Natural killer cell (primary cell): ENCODE measurements at places on chromosomes 11 and 22. TPM values are rescaled to one million over a fixed set of nuclear protein-coding genes. Genes with fewer than 3 reads are reported as not detected.

DNA sequence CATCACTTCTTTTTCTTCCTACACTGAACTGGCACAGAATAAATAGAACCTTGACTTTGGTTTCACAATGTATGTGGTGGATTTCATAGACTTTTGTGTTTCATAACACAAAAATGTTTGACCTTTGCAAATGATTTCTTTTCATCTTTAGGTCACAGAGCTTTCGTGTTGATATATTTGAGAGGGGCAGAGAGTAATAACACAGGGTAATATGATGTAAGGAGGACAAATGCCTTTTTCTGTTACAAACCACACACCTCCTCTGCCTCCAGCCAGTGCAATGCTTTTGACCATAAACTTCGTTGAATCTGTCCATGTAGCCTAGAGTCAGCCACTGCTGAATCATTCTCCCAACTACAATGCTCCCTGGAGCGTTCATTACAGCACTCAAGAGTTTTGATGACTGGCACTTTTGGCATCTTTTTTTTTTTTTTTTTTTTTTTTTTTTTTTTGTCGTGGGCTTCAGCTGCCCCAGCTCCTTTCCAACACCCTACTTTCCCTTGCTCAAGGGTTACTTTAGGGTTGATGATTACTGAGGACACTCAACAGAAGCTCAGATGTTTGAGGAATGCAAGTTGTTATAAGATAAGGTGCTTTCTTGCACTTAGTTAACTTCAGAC lies 11.4 kb upstream of the CAT start:
- no peak for DNase-seq

- DNase-seq: no peak
Measured at GRCh38 chr11:41997844-41998401, 538.5 kb upstream of the LRRC4C start.

CLMP gene
- total RNA-seq: 0.07 TPM

- DNase-seq: peak; percentile 23
Measured at GRCh38 chr11:75667831-75668450, 897 bp downstream of the MAP6 start.

ENDOD1 gene
- total RNA-seq: 14.0 TPM

GRCh38 chr11:130411223-130411622 lies 17.2 kb downstream of the ADAMTS8 start:
- no peak for DNase-seq

DNA sequence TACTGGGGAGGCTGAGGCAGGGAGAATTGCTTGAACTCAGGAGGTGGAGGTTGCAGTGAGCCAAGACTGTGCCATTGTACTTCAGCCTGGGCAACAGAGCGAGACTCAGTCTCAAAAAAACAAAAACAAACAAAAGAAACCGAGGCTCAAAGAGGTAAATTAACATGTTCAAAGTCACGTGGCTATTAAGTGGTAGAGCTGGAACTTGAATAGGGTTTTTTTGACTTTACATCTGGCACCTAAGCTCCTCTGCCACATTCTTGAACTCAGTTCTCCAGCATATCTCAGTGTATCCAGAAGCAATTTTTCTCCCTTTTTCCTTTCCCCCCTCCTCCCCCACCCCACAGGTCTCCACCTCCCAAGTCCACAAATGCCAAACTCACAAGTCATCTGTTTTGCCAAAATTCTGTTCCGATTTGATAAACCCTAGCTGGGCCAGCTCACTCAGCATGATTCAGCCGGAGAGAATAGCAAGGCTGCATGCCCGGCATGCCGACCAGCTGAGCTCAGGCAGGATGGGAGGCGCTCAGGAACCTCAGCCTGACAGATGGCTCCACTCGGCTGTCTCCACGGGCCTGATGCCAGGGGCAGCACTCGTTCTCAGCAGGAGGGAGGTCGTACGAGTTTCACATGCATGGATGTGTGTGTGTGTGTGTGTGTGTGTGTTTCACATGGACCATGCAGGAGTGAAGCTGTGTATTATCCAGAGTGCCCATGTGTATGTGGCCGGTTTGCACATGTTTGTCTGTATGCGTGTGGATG lies 63.2 kb upstream of the RRAS2 start:
- DNase-seq: no peak

GRCh38 chr11:122340607-122341290 lies 224.7 kb upstream of the BLID start:
- no peak for DNase-seq

DNA sequence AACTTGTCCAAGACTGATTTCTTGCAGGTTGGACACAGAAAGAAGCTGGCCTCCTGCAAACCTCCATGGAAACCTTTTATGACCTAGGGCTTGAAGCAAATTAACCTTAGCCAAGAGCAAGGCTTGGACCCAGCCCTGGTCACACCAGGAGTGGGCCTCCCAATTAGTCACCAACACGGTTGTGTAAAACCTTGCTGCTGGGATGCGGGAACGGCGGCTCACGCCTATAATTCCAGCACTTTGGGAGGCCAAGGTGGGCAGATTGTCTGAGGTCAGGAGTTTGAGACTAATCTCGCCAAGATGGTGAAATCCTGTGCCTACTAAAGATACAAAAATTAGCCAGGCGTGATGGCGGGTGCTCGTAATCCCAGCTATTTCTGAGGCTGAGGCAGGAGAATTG lies 419.9 kb downstream of the AASDHPPT start:
- no peak for DNase-seq

TREH gene
- total RNA-seq: not detected

GRCh38 chr22:27019827-27020226 lies 362.4 kb downstream of the MIAT start:
- no peak for DNase-seq

- DNase-seq: no peak
Measured at GRCh38 chr11:30488304-30488998, 97.7 kb downstream of the MPPED2 start.

- DNase-seq: peak; percentile 48
Measured at GRCh38 chr22:37235897-37236607, 8.0 kb downstream of the RAC2 start.

HBB gene
- not detected for total RNA-seq

DNA sequence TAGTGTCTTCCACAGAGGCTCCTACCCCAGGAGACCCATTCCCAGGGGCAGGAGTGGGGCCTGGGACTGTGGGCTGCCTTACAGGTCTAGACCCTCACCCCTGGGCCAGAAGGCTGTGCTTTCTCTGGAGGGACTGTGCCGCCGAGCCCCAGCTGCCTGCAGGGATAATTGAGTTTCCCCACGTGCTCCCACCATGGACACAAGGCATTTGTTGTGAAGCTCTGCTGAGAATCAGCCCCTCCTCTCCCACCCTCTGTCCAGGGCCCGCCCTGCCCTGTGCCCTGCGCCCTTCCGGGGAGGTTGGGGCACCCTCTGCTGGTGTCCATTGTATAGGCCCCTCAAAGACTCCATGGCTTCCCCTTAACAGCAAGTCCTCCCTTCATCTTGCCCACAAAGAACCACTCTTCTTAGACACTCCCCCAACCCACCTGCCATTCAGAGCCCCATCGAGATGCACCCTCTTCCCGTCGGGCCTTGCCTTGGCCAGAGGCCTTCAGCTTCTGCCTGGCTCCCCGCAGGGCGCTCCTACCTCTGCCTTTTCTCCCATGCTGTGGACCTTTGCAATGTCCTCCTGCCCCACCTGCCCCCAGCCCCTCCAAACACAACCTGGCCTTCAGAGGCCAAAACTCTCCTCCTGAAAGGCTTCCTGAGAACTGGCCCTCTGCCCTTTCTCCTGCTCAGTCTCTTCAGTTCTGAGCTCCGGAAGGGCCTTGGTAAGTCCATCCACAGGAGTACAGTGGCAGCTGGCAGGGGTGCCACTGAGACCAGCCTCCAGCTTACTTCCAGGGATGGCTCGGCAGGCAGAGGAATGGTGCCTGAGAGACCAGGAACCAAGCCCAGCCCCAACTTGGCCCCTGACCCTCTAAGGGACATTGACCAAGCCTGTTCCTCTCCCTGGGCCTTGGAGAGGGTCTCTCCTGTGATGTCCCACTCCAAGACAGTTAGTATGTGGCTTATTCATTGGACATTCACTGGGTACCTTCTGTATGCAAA lies 22.4 kb downstream of the DUSP8 start:
- no peak for DNase-seq

GRCh38 chr22:30821863-30822215 lies 127.2 kb downstream of the OSBP2 start:
- no peak for DNase-seq

DNA sequence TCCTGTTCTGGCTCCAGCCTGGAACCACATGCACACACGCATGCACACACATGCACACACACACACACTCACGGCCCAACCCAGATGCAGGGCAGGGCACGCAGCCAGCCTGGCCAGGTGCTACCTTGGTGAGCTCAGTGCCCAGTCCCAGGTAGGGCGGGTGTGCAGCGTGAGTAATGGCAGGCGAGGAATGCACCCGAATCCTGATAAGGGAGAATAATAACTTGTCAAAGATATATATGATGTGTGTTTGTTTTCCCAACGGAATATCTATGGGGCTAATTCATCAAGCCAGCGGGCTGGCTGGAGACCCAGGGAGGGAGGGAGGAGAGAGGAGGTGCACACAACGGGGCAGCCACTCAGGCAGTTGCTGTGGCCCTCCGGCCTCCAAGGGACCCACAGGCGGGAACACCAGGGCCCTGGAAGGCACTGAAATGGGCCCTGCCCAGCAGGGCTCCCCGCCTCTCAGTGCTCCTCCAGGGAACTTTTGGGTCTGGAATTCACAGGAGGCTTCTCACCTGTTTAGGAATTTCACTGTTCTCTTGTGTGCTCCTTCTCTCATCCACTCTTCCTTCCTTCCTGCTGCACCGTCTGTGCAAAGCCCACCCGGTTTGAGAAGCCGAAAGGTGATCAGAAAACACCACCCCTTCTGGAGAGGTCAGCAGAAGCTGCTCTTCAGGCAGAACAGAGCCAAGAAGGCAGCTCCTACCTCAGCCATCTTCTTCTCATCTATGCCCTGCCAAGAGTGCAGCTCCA lies 79.0 kb downstream of the BUD13 start:
- DNase-seq: no peak

DNA sequence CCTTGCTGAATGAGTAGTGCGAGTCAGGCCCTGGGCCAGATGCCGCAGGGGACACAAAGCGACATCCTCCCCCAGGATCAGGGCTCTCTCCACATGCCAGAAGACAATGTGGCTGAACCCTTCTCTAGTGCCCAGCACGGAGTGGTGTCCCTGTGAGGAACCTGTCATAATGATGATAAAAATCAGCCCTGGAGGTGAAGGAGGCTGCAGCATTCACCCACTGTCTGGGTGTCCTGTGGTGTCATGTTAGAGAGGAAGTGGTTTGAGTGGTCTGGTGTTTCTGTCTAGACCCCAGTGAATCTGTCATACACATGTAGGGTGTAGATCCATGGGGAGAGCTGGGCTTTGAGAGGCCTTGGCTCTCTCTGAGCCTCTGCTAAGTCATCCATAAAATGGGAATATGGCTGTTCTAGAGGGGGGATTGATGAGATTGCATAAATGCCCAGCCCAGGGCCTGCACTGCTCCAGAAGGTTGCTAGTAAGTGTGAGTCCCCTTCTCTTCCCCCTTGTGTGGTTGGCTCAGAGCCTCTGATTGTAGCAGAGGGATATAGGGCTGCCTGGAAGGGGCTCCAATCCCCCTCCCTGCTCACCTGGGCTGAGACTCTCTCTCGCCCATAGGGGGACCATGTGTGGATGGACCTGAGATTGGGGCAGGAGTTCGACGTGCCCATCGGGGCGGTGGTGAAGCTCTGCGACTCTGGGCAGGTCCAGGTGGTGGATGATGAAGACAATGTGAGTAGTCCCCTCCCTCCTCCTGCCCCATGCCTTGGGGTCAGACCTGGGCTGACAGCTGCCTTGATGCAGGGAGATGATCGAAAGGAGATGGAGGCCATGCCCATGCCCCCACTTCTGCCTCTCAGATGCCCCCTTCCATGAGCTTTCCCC lies 14.3 kb downstream of the MYO7A start:
- DNase-seq: peak; percentile 48

- DNase-seq: no peak
Measured at GRCh38 chr22:41458161-41458728, 10.2 kb downstream of the PHF5A start.

DNA sequence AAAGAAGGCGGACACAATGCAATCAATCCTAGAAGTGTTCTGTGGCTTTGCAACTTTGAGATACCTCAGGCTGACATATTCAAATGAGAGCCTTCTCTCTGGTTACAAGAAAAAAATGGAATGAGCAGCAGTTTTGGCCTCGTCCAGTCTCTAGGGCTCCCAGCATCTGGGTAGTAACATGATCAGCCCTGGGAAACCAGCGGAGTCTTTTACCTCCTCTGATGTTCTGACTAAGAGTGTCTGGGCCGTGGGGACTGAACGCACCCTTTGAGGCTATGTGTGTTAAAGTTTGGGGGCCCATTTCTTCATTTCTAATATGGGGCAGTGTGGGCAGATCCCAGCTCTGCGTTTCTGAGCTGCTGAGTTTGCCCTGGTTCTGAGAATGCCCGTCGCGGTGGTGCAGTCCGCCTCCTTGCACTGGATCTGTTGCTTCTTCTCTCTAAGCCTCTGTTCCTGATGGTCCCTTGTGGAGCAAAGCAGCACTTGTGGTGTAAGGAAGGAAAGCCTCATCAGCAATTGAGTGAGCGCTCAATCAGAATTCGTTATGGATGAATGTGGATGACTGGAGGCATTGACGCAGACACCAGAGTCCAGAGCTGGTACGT lies 8.1 kb downstream of the PARVB start:
- no peak for DNase-seq

DNA sequence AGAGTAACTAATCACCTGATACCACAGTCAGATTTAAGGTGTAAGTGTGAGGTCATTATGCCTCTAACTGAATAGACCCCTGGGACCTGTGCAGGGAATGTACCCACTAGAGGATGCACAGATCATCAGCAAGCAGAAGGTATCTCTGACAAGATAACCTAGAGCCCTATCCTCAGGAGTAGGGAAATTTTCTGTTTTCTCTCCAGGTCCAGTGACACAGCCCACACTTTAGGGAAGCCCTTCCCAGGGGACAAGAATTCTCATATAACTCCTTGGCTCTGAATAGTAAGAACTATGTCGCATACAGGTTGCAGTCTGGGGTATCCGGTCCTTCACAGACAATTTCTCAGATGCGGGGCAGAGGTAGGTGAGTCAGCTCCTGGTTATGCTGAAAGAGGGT lies at the start of gene OR52E5:
Gene OR52E5, plus strand, starts transcription at position 301 of the 400 bp plus-strand sequence. CDS start 7,569 bp downstream, outside the sequence.
- DNase-seq: no peak

DNA sequence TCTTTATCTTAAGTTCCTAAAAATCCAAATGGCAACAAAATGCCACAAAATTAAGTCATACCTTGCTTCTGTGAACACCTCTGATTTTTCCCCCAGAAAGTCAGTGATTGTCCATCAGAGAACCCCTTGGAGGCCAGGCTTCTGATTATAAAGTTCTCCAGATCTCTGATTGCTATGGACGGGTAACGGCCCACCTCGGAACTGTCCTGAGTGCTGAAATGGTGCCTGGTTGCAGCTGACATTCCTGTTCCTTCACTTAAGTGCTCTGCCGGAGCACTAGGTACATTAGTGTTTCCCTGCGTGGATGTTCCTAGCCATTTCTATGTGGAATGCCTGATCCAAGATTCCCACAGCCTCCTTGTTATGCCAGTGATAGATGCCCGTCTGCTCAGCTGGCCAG lies 85.0 kb downstream of the CHST1 start:
- DNase-seq: no peak

GRCh38 chr11:102393272-102393730 lies 46.3 kb downstream of the BIRC2 start:
- DNase-seq: no peak

DNA sequence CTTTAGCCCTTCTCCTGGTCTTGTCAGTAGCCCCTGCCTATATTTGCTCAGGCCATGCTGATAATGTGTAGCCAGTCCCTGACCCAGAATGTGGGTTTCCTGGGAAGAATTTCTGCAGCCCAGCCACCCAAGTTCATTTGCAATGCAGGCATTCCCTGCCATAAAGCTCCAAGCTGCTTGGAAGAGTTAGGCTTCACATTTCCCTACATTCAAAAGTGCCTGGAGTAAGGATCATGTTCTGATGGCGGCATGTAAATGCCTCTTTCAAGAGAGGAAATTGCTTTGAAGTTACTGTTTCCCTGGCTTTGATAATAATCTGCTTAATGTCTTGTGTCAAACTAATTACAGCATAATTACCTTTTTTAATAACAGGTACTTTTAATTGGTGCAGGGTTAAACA lies 266.1 kb downstream of the MIAT start:
- DNase-seq: no peak
